Stimulated activated CD8-positive, alpha-beta memory T cell treated with anti-CD3 and anti-CD28 coated beads, Interleukin-7, amount 100 ng/mL, for 4 hours (primary cell): ENCODE measurements at places on chromosomes 13 and 19.

GRCh38 chr13:109135018-109135417 lies 505.6 kb downstream of the MYO16 start:
- no peak for DNase-seq

GRCh38 chr13:32476021-32476731 lies 48.2 kb upstream of the N4BP2L1 start:
- no peak for DNase-seq

DNA sequence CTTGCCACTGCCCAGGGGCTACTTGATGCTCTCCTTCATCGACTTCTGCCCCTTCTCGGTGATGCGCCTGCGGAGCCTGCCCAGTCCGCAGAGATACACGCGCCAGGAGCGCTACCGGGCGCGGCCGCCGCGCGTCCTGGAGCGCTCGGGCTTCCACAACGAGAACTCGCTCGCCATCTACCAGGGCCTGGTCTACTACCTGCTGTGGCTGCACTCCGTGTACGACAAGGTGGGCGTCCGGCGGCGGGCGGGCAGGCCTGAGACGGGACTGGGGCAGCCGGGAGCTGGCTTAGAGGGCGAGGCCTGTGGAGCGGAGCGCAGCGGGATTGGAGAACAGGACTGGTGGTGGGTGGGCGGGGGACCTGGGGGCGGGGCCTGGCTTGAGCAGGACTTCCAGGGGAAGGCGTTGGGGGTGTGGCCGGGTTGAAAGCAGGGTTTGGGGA lies 12.7 kb upstream of the PSMD8 start:
- peak; percentile 54 for DNase-seq

GRCh38 chr13:30158774-30159445 lies 148.4 kb downstream of the KATNAL1 start:
- no peak for DNase-seq

DNA sequence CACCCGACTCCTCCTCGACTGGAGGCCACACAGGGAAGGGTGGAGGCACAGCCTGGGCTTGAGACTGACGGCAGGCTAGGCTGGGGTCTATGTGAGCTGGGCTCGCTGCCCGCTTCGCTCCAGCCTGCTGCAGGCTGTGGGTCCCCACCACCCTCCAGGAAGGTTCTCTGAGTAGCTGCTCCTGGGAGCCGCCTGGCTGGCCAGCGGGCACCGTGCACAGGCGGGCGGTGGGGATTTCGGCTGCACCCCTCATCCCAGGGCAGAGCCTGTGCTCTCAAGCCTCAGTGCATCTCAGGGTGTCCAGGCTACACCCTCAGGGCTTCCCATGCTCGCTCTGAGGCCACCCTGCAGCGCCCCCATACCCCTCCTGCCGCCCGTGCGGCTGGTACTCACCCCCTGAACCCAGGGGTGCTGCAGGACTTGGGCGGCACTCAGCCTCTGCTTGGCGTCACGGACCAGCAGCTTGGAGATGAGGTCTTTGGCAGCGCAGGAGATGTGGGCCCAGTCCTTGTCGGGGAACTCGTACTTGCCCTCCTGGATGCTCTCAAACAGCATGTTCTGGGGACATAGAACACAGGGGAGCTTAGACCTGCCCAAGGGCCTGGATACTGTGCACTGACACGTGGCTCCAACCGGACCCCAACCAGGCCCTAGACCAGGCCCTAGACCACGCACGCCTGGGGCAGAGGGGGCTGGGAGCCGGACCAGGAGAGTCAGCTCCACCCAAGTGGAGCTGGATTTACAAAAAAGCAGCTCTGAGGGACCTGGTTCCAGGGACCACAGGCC lies 10.2 kb downstream of the MKNK2 start:
- DNase-seq = no peak

GRCh38 chr13:53151336-53152056 lies 122.9 kb downstream of the OLFM4 start:
- no peak for DNase-seq

DNA sequence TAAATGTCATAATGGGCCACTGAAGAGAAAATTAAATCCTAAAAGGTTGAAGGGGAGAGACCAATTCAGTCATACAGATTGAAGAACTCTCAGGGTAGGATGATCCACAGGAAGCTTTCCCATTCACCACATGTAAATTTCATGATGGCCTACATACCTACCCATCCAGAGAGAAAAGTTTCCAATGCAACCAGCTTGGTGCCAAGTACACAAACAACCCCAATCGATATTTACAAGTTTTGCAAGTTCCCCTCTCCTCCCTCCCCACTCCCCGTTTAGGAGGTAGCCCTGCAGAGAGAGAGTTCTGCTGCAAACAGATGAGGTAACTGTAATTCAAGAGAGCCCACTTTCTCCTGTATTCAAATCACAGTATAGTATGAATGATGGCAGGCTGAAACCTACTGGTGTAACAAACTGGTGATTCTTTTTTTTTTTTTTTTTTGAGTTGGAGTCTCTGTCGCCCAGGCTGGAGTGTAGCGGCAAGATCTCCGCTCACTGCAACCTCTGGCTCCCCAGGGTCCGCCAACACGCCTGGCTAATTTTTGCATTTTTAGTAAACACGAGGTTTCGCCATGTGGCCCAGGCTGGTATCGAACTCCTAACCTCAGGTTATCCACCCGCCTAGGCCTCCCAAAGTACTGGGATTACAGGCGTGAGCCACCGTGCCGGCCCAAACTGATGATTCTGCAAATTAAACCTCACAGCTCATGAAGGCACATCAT lies 14.4 kb downstream of the FOXO1 start:
- DNase-seq = no peak

GRCh38 chr19:52659013-52659412 lies 20.9 kb upstream of the ZNF83 start:
- no peak for DNase-seq

DNA sequence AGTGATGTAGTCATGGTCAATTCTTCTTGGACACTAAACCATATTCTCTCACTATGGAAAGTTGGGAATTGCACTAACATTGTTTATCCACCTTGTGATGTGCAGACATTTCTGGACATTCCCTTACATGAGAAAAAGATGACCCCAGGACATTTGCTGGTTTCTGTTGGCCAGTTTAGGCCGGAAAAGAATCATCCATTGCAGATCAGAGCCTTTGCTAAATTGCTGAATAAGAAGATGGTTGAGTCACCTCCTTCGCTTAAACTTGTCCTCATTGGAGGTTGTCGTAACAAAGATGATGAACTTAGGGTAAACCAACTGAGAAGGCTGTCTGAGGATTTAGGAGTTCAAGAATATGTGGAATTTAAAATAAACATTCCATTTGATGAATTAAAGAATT lies at the start of gene UTP14C:
TSS of gene UTP14C (plus strand) at position 211 of the 400 bp plus-strand sequence. CDS start 4,114 bp downstream, outside the sequence.
- DNase-seq = no peak

- no peak for DNase-seq
These were observed 104.2 kb upstream of the IPO5 start for GRCh38 chr13:97849305-97849704.

DNA sequence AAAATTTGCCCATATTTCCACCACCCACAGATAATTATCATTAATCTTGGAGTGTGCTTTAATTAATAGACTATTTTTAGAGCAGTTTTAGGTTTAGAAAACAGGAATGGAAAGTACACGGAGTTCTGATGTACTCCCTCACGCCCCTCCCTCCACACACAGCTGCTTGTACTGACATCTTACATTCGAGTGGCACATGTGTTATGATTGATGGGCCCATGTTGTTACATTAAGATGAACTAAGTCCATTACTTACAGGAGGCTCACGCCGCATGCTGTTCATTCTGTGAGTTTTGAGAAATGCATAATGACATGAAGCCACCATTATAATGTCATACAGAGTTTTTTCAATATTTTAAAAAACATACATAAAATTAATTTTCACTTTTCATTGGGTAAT lies 1.2 kb upstream of the SPATA13 start:
- DNase-seq = no peak

DNA sequence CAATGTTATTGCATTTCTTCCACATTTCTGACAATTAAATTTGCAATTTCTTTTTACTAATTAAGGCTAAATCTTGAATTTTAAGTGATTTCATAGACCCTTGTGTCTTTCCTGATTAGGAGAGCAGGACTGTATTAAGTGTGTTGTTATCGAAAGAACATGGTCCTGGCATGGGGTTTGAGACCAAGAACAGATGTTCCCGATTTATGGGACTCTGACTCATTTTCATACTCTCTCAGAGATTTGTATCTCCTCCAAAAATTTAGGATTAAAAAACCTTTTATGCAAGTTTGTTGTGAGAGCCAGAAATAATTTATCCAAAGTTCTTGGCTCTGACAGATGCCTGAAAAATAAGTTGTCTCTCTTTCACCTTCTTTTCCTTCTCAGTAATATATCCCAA lies 589.3 kb upstream of the ARGLU1 start:
- no peak for DNase-seq

DNA sequence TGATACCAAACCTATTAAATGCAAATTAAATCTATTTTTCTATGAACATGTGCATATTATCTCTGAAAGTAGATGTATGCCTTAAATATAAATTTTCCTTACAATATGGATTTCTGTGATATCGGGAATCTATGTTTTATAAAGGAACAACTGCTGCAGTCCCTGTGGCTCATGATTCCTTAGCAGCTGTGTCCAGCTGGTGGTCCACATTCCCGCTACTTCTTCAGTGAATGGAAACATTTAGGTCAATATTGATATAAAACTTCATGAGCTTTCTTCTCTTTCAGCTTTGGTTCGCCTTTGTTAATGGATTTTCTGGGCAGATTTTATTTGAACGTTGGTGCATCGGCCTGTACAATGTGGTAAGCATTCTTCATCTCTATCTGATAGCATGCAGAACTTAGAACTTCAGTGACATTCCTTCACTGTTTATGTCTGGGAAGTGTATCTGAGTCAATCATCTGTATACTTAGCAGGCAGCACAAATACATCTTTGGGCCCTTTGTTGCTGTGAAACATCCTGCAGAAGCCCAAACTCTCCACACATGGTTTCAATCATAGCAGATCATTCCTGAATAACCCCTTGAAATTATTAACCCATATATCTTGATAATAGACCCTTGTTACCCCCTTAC lies 223.9 kb downstream of the SHISA2 start:
- no peak for DNase-seq

GRCh38 chr19:12821761-12822160 lies 12.6 kb downstream of the RTBDN start:
- DNase-seq = no peak

GRCh38 chr19:7859831-7860713 lies 14.1 kb downstream of the PRR36 start:
- no peak for DNase-seq

GRCh38 chr19:6412447-6413091 lies 12.0 kb downstream of the KHSRP start:
- DNase-seq = no peak

DNA sequence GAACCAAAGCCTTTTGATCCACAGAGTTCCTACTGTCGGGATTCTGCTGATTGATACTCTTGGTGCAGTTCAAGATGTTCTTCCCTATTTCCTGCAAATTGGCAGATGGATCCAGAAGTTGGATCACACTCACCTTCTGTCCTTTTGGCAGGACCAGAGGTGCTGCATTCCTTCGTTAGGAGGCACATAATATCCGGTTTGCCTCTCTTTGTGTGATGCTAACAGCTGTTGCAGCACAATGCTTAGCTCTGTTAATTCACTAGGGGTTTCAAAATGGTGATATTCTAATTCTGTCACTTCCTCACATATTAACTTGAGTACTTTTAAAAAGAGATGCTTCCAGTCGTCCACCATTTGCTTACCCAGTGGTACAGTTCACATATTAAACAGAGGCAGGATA lies 15.2 kb upstream of the CHST8 start:
- DNase-seq = no peak

DNA sequence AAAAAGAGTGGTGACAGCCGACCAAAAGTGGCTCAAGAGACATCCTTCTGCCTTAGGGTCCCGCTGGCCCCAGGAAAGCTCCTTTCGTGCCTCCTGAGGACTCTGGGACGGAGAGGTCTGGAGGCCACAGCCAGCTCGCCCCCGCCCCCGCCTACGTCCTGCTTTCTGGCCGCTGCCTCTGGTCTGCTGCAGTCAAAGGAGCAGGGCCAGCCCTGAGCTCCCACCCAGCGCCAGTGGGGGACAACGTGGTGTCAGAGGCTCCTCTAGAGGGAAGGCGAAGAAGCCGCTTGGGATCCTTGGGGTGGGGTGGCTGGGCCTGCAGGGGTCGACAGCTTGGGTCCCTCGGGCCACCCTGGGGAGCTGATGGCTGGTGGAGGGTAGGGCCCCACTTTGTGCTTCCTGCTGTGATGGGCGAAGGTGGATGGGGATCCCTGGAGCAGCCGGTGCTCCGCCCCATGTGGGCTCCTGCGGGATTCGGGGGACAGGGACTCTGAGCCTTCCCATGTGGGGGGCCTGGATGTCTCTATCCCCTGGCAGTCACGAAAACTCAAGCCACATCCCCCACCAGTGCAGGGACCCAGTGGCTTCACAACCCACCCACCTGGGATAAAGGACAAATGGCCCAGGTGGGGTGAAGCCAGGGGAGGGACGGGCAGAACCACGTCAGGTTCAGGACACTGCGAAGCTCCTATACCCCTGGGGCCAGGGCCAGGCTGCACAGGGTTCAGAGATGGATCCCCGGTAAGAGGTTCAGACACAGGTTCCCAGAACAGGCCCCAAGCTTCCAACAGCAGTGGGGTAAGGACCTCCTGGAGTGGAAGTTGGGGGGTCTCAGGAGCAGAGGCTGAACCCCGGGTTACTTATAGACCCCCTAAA lies 9.0 kb upstream of the DIRAS1 start:
- DNase-seq = no peak

GRCh38 chr19:11227195-11227886 lies 12.1 kb upstream of the ANGPTL8 start:
- DNase-seq = no peak

DNA sequence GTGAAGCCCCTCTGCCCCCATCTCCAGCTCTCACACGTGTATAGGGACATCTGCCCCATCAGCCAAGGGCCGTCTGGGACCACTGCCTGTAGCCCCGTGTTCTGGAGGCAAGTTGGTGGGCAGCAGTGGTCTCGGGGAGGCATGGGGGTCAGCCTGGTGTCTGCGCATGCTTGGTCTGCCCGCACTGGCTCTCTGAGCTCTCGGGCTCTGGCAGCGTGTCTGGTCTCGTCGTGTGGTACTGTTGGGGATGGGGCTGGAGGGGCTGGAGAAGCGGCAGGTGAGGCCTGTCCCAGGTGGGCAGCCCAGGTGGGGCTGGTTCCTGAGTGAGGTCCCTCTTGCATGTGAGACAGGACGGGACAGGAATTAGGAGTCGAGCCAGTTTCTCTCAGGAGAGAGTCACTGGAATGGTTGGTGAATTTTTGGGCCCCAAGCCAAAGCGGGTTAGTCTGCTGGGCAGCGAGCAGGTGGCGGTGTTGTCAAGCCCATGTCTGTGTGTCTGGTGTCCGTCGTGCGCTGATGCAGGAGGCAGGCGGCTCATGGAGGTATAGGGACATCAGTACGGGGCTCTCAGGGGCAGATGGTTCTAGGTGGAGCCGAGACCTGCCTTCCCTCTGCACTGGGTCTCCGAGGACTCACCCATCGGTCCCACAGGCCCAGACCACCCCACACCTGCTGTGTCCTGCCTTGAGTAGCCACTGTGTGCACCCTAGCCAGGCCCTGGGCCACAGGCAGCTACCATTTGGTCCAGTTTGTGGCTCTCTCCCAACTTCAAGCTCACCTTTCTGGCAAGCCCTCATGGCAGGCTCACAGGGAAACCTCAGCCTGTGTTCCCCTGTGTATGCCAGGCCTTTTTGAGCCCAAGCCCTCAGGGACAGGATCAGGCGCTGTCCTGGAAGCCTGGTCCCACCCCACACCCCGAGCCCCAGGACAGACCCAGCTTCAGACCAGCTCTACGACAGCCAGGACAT lies 18.2 kb downstream of the COMP start:
- no peak for DNase-seq
